ENCODE measurements at places on chromosomes 7 and 10. TPM values are rescaled to one million over a fixed set of nuclear protein-coding genes. Genes with fewer than 3 reads are reported as not detected.

DNA sequence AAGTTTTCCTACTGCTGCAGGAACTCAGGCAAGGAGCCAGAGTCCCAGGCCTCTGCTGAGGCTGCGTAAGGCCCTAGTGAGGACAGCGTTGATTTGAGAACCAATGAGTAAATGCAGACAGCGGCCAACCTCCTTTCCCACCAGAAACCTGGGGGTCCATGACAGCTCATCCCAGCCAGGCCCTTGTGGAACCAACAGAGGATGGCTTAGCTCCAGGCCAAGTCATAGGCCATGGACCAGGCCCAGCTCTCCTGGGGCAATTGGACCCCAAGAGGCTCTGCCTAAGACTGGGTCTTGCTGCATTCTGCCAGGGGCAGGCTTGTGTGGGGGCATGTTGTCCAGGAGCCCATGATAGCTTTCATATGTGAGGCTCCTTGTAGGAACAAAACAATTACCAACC is 65.4 kb upstream of the PPP1R3C start:
- DNase-seq = no peak
- H3K27ac ChIP-seq = no peak overlapping the region
- H3K27me3 ChIP-seq = peaks cover 12% of the 10 kb centered on the region
- H3K4me3 ChIP-seq = no peak overlapping the region

- no peaks in the 10 kb centered on the region for H3K27me3 ChIP-seq
- H3K4me1 ChIP-seq = peaks cover 1% of the 10 kb centered on the region
- H3K27ac ChIP-seq = no peak overlapping the region
- DNase-seq = no peak
- H3K36me3 ChIP-seq = no peaks in the 10 kb centered on the region
Measured at GRCh38 chr10:61480208-61480607, 27.0 kb upstream of the TMEM26 start.

DNA sequence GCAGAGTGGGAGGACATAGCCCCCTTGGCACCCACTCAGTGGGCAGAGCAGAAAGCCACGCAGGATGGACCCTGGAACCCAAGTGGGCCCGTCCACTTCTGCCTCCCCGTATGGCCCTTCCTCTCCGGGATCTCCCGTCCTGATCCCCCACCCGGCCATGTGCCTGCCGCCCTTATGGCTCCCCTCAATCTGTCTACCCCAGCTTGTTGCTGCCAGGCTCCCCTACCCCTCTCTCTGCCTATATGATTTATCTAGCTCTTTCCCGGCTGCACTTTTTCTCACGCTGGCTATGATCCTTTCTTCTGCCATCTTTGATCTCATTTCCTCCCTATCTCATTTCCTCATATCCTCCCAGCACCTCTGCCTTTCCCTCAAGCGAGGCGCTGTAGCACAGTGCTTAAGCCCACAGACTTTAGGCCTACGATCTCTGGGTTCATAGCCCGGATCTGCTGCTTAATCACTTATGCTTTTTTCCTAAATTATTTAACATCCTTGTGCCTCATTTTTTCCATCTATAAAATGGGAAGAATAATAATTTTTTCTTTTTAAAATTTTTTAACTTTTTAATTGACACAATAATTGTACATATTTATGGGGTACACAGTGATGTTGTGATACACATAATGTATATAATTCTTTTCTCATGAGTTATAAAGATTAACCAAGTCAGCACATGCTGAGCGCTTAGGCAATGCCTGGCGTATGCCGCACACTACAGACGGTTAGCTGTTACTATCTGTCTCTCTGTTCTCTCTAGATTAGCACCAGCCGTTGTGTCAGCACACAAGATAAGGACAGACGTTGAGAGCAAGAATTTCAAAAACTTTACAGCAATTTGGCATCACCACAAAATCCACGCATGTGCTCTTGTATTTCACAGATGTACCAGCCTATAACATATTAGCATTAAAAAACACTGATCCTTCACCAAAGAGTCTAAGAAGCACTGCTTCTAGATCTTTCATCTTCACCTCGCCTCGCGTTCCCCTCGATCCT is 18.1 kb downstream of the KCNH2 start:
- no peak overlapping the region for H3K4me3 ChIP-seq
- peaks cover 18% of the 10 kb centered on the region for H3K27me3 ChIP-seq
- H3K36me3 ChIP-seq = no peaks in the 10 kb centered on the region
- H3K27ac ChIP-seq = no peak overlapping the region

DNA2 gene
- 33.3 TPM for total RNA-seq

MMRN2 gene
- total RNA-seq = 1.6 TPM

Data from progenitor cell of endocrine pancreas (in vitro differentiated cells).